ENCODE measurements at places on chromosomes 3 and 15.

DNA sequence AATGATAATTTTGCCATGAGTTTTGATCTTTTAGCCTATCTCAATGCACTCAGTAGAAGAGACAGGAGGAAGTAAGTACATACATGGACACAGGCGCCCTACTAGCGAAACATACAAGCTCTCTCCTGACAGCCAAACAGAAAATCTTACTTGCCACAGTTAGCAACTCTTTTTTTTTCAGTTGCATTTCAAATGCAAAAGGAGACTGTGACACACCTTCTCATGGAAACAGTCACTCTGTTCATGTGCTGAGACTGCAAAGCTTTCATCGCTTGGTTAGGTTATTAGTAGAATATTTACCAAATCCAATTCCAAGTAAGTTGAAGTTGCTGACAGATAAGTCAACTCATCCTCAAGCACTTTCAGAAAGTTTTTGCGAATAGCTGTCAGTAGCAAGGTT is 223.3 kb downstream of the FOXP1 start:
- no peak for DNase-seq

GRCh38 chr3:124926426-124927101 is 8.0 kb downstream of the MUC13 start:
- DNase-seq: no peak

GRCh38 chr15:70382762-70383458 is 285.2 kb upstream of the TLE3 start:
- no peak for DNase-seq

DNA sequence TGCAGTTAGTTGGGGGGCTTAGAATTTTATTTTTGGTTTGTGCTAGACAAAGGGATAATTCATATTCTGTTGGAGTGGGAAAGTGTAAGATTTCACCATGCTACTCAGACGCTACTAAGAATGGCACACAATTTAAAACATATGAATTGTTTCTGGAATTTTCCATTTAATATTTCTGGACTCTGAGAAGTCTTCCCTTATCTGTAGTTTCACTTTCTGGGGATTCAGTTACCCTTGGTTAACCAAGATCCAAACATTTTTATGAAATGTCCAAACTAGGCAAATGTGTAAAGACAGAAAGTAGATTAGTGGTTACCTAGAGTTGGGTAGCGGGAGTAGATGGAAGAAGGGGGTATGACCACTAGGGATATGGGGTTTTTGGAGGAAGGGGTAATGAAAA is 53.1 kb downstream of the TCF12 start:
- DNase-seq: no peak

DNA sequence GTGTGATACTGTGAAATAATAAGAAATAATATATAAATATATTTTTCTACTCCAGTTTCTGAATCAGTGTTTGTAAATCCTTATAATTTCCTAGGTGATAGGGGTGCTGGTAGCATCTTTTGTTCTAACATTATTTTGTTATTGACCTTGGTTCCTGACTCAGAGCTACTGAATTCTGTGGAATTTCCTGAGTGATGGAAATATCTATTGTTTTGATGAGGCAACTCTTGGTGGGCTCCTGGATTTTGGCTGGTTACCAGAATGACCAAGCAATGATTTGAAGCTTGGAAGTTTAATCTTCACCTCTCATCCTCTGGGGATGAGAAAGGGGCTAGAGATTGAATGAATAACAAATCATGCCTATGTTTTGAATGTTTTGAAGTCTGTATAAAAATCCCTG is 377.3 kb downstream of the LPP start:
- no peak for DNase-seq

Measured in stimulated activated CD8-positive, alpha-beta memory T cell treated with anti-CD3 and anti-CD28 coated beads, Interleukin-15, amount 100 ng/mL, for 24 hours (primary cell).